ENCODE measurements at places on chromosomes 7 and 10.

DNA sequence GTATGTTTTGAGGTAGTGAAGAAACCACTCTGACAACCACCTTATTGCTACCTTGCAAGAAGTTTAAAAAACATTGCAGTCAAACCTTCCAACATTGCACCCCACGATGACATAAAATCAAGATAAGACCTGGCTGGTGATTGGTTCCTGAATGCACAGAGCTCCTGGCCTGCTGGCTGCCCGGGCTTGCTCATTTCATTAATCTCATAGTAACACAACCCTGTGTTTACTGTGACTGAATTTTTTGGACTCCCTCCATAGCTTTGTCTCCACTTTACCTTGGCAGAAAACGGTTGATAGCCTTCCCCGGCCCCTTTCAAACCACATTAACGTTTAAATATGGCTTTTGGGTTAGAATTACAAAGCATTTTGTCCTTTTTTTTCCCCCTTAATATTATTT is 27.5 kb downstream of the VWA2 start:
- DNase-seq: peak; percentile 45

DNA sequence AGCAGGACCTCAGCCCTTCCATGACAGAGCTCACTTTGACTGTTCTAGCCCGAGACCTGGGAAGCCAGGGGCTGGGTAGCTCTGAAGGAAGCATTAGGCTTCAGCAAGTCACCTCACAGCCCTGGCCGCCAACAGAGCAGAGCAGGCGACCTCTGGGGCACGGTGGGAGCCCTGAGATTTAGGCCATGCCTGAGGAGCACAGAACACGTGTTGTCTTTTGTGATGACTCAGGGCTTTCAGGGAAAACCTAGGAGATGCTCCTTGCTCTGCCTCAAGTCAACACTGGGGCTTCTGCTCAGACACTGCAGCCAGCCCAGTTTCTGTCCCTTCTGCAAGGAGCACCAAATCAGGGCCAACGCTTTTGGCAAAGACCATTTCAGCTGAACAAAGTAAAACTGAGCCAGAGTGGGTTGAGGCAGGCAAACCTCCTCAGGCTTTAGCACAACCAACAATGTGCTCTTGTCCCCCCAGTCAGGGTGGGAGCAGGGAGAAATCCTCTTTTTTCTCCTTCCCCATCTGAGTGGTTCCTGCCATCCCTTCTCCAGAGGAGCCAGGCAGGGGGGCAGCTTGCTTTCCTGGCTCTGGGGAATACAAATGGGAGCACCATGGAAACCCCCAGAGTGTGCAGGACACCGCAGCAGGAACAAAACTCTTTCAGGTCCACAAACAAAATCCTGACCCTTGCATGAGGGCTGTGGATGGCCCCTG is 14.4 kb downstream of the CAMK2G start:
- DNase-seq: no peak

- DNase-seq: no peak
Observed at GRCh38 chr10:91759581-91759986, 38.6 kb upstream of the TNKS2 start.

GRCh38 chr7:2824678-2825461 is 19.2 kb downstream of the GNA12 start:
- DNase-seq: no peak

GRCh38 chr10:62805231-62806099 is 945 bp downstream of the ADO start:
- DNase-seq: peak; percentile 63

DNA sequence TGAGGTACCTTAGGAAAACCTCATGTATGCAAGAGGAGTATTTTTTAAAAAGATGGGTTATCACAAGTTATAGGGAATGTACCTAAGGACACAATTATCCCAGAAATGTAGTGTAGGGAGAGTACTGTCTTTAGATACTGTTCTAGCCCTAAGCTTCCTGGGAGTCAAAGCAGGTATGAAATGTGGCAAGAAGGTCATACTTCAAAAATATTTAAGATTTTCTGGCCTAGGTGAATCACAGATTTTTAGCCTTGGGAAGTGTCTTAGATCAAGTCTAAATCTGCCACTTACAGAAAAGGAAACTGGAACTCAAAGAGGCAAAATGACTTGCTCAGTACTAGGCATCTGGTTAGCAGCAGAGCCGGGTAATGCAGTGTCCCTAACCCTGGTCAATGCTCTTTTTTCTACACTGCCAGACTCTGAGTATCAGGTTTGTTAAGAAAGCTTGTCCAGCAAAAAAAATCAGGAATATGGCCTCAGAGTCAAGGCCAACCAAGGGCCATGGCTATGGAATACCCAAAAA is 13.9 kb downstream of the PIK3AP1 start:
- no peak for DNase-seq

DNA sequence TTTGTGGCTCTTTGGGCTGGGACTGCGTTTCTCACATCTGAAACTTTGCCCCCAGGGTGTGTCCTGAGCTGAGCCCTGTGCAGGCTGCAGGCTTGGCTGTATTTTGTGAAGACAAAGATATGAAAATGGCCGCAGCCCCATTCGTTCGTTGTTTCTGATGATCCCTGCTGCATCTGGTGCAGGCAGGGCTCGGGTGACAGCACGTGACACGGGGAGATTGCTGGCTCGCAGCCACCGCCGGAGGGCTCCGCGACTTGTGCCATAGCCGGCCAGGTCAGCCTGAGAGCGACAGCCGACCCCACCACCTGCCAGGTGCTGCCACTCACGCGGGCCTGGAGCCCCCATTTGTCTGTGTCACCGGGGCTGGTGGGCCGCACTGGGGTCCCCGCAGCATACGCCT is 81.3 kb downstream of the ZRANB1 start:
- peak; percentile 84 for DNase-seq

DNA sequence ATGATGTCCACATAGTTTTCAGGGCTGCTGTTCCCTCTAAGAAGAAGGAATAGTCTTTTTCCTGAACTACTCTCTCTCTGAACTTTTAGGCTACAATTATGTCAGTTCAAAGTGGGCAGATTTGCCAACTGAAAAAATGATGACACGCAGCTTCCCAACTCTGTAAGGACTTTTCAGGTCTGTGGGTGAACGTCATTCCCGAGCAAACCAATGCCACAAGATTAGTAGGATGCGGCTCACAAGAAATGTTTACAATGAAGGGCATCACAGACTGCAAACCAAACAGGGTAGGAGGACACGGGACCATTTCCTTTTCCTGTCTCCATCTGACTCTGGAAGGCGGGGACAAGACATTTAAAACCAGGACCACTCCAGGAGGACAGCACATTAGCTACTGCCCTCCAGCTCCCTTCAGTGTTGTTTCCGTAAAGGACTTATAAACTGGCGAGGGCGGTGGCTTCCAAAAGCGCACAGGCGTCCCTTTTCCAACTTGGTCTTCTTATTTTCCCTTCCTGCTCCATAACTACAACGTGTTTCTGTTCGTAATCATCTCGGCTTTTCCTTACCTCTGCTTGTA is 539 bp upstream of the MKLN1 start:
- peak; percentile 73 for DNase-seq

DNA sequence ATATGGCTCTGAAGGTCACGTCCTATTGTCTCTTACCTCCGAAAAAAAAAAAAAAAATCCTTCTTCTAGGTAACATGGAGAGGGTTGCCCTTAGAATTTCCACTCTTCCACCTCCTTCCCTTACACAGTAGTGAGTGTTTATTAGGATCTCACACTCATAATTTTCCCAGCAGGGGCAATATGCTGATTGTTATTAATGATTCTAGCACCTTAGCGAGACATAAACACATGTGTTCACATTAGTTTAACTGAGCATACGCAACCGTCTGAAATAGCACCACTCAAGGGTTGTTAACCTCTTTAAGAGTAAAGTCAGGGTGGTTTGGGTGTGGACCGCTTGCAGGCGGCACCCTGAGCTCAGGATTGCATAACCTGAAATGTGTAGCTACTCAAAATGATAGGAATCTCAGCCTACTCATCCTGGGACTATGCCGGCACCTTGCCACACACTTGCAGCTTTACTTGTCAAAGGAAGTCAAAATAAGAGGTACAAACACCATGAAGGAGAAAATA is 52.2 kb downstream of the CPEB3 start:
- peak; percentile 5 for DNase-seq

DNA sequence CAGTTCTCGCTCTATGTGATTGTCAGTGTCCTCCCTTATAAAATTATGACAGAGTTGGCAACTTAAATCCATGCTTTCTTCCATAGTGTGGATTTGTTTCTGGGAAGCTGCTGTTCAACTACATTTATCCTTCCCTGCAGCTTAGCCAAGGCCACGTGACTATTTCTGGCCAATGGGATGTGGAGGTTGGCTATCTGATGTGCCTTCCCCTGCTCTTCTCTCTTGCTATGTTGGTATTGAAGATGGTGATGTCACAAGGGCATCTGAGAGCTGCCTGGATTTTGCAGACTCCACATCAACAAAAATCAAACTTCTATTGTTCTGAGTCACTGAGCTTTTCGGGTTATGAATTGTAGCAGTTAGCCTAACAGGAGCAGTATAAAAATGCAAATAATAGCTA is 164.9 kb upstream of the RHOBTB1 start:
- DNase-seq: no peak

DNA sequence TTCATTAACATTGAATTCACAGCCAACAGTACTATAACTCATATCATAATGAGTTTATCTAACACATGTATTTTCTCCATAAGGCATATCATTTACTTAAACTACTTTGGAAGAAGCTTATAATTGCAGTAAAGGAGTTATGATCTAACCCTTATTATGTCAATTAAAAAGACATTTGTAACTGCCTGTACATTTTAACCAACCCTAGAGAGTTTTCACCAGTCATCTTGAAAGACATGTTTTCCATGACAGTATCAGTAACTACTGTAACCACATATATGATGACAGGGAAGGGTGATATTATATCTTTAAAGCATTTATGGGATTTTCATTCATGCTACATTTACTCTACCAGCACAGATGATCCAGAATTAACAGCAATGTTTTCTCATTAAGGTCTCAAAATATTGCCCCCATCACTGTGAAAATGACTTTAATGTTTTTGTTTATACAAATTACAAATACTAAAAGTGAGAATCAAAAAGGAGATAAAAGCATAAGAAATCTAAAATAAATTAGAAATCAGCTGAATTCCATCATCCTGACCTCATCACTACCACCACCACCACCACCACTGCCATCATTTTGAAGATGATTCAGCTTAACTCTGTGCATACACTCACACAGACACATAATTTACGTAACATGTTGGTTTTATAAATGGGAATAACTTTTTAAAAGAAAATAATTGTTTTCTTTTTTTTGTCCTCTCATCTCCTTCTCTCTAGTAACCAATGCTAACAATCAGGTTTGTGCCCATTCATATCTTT is 53.6 kb downstream of the MKLN1 start:
- DNase-seq: no peak

DNA sequence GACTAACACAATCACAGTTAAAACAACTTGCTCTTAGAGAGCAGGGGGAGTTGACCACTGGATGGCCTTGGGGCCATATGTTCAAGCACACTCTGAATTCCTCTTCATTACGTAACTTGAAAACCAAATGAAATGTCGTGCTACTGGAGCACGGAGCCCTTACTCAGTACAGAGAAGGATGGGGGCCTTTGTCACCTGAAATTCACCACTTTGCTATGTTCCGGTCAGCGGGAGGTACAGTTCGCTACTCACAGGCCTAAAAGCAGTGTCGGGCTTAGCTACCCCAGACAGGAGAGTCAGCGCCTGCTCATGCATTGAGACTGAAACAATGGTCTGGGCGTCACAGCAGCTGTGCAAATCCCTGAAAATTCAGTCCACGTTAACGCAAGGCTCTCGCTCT is 39.6 kb downstream of the GLI3 start:
- DNase-seq: no peak

DNA sequence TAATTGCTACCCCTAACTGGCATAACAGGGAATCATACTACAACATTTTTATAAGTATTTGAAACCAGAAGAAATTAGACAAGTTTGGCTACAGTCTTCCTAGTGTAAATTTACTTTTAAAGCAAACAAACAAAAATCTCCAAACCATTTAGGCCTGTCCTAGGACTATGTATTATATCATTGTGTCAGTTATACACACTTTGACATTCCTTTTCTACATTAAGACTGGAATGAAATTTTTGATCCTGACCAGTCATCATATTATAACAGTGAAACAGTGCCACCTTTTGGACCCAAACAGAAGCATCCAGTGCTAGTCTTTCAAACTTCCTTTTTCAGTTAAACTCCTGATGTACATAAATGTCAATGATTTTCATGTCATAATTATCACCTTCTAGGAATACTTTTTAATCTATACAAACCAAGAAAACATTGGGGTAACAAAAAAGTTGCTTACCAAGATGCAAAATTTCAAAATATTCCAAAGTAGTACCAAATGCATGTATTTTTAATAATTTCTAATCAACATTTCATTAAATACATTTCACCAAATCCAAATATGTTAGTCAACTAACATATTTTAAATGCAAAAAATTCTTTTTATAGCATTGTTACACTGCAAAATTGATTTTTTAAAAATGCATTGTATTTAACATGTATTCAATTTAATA is 75.7 kb downstream of the IMMP2L start:
- DNase-seq: peak; percentile 84

DNA sequence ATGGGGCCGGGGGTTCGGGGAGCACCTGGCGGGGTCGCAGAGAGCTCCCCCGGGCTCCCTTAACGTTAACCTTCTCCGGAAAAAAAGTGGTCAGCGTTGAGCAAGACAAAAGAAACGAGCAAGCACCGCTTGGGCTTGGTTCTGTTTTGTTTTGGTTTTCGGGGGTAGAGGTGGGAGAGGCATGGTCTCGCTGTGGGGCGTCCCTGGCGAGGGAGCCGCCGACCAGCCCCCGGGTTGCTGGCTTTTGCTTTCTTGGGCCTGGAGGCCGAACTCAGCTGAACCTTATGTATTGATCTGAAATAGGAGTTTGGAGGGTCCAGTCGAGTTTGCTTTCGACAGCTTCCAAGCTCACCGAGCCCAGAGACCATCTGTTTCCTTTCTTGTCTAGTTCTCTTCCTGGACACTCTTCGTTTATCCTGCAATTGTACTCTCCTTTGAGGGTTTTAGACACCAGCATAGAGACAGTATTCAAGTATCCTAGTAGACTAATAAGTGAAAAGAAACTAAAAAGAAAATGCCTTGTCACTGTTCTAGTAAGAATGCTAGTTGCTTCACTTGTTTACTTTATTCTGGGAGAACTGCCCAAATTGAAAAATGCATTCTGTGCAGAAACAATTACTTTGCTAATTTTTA is 980 bp downstream of the FHIP2A start:
- peak; percentile 69 for DNase-seq

- no peak for DNase-seq
Observed at GRCh38 chr10:125479059-125479458, 203.9 kb downstream of the TEX36 start.

DNA sequence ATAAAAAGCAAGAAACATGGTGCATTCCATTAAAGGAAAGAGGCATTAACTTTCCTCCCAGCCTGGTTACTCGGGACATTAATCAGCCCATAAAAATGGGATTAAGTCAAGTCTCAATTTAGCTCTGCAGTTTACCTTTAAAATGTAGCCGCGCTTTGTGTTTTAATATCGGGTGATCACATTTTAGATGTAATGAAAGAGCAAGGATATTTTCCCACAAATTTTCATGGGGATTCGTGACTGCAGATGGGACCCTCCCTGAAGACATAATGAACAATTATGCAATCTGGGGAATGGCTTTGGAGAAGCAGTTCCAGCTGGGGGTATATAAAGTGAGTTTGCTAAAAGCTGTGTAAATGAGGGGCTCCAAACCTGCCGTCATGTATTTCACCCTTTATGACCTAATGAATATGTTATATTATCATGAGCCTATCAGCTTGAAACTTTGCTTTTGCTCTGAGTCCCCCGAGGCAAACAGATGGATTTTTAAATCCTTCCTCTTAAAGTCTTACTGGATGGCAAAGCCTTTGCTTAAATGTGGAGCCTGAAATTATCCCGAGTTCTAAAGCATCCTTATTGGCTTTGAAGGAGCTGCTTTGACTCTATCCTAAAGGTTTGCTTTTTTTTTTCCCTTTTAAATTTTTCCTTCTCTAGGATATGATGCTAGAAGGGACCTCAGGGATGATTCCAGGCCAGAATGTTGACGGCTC is 31.8 kb downstream of the BAMBI start:
- no peak for DNase-seq

All from tongue (tissue), 3 donors.